Activated CD8-positive, alpha-beta memory T cell treated with anti-CD3 and anti-CD28 coated beads, Interleukin-2, amount 10 ng/mL, durations not matched to agents 7 days and 5 days (primary cell): ENCODE measurements at places on chromosomes 12 and 14. TPM values are rescaled to one million over a fixed set of nuclear protein-coding genes. Genes with fewer than 3 reads are reported as not detected.

KRT78 gene
- not detected for total RNA-seq

DNA sequence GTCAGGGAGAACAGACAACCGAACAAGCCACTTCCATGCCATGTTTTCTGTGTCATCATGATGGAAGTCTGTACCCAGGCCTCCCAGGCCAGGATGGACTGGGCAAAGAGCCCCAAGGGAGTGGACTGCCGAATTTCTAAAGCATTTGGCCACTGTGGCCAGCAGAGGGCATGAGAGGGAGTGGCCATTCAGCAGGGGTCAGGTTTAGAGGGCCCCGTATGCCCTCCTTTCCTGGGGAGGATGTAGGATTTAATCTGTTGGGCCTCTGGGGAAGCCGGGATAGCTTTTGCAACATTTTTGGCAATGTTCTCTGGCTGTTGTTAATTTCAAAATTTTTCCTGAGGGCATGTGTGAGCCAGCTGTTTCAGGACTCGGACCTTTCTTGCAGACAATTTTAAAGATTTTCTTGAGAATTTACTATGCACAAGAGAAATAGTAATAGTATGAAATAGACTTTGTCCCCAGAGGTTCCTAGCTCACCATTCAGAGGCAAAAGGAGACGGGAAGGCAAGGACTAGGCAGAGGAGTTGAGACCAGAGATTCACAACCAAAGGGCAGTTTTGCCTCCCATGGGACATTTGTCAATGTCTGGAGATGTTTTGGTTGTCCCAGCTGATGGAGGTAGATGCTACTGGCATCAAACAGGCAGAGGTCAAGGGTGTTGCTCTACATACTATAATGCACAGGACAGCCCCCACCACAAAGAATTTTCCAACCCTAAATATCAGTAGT is 18.0 kb downstream of the ACACB start:
- H3K4me3 ChIP-seq: no peak overlapping the region
- H3K4me1 ChIP-seq: no peaks in the 10 kb centered on the region
- H3K36me3 ChIP-seq: no peaks in the 10 kb centered on the region
- H3K27ac ChIP-seq: no peak overlapping the region

DNA sequence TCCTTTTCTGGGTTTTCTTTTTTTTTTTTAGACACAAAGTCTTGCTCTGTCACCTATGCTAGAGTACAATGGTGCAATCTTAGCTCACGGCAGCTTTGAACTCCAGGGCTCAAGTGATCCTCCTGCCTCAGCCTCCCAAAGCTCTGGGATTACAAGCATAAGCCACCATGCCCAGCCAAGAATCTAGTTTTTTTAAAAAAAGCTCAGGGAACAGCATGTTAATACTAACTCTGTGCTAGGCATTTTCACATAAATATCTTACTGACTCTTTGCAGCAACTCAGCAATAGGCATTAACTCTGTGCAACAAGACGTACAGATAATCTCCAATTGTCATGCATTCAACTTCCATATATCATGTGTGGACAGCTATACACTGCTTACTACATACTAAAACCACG is 97.4 kb downstream of the LLPH start:
- H3K36me3 ChIP-seq: no peaks in the 10 kb centered on the region
- H3K27me3 ChIP-seq: peaks cover 25% of the 10 kb centered on the region
- no peaks in the 10 kb centered on the region for H3K4me1 ChIP-seq
- no peak overlapping the region for H3K4me3 ChIP-seq
- no peak for DNase-seq

GRCh38 chr14:106037380-106037779 is 511.0 kb downstream of the TMEM121 start:
- H3K4me1 ChIP-seq: peaks cover 1% of the 10 kb centered on the region
- peaks cover 51% of the 10 kb centered on the region for H3K27me3 ChIP-seq
- H3K27ac ChIP-seq: no peak overlapping the region
- H3K4me3 ChIP-seq: no peak overlapping the region
- no peak for DNase-seq

DNA sequence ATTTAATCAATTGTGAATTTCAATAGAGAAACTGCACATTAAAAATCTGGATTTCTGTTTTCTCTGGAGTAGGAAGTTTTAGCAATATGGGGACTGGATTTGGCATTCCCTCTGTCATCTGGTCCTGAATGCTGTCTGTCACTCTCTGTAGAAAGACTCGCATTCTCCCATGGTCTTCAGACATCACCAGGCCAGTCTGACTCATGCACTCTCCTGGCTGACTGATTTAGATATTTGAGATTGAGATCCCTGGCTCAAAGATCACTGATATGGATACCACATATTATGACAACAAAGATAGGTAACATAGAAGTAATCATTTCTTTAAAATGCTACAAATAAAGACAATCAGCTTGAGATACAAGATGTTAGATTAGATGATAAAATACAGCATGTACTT is 524.5 kb downstream of the GALC start:
- no peak overlapping the region for H3K27ac ChIP-seq
- DNase-seq: no peak
- no peaks in the 10 kb centered on the region for H3K36me3 ChIP-seq
- no peaks in the 10 kb centered on the region for H3K27me3 ChIP-seq

PTPRO gene
- 0.26 TPM for total RNA-seq

DNA sequence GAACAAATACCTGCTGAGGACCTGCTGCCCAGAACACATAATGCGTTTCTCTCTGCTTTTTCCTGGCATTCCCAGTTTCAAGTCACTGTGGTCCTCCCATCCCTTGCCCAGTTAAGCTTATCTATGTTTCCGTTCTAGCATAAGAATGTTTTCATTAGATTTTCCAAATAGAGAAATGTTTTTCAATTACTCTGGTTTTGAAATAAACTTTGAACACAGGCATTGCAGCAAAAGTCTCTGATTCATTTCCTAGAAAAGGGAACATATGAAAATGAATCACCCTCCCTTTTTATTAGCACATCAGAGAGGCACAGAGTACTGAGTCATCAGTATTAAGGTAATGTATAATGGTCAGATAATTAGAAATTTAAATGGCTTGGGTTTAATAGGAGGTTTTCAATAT is 201.1 kb upstream of the TMEM260 start:
- H3K27me3 ChIP-seq: peaks cover 4% of the 10 kb centered on the region
- H3K36me3 ChIP-seq: no peaks in the 10 kb centered on the region
- DNase-seq: no peak
- no peaks in the 10 kb centered on the region for H3K4me1 ChIP-seq
- no peak overlapping the region for H3K27ac ChIP-seq

EML5 gene
- 2.3 TPM for total RNA-seq

DNA sequence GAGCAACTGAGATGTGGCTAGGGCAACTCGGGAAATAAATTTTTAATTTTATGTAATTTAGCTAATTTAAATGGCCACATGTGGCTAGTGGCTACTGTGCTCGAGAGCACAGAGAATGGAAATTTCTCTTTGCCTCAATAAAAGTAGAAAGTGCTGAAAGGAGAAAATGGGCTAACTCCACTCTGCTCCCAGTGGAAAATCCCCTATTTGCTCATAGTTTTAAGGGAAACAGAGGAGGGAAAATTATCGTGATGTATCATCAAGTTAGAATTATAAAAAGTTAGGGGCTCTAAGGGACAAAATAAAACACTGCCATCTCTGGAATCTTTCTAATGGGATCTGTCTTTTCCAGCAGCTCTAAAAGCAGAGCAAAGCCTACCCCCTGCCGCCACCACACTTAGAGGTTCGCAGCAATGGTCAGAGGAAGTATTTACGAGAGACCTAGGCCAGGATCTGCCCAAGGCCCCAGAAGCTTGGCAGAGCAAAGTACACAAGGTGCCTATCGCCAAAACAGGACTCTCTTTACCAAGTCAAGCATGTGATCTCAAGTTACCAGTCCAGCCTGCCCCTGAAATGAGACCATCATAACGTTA is 220.7 kb downstream of the PPM1H start:
- H3K36me3 ChIP-seq: no peaks in the 10 kb centered on the region
- no peak overlapping the region for H3K27ac ChIP-seq
- no peak for DNase-seq
- no peak overlapping the region for H3K4me3 ChIP-seq
- H3K4me1 ChIP-seq: no peaks in the 10 kb centered on the region

- no peaks in the 10 kb centered on the region for H3K27me3 ChIP-seq
- peak overlapping the region; percentile 97 for H3K27ac ChIP-seq
- peaks cover 45% of the 10 kb centered on the region for H3K36me3 ChIP-seq
- DNase-seq: no peak
- peak overlapping the region; percentile 91 for H3K4me3 ChIP-seq
Measured at GRCh38 chr12:62265511-62265910, 5.3 kb downstream of the USP15 start.

DNA sequence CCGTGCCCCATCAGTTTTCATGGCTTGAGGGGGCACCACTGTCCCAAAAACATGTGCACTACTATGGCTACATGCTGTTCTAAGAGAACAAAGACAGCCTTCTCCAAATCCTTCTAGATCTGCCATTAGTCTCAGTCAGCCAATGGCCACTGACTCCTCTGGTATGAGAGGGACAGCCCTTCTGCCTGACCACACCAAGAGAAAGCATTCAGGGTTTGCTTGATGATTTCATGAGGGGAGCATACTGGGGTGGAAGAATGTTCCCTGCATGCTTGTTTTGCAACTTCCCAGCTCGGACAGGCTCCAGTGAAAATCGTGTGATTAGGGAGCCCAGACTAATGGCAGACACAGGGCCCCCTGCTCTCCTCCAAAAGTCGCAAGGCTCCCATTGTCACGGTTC is 199.6 kb upstream of the ALG10B start:
- no peak overlapping the region for H3K4me3 ChIP-seq
- H3K27ac ChIP-seq: no peak overlapping the region
- H3K36me3 ChIP-seq: no peaks in the 10 kb centered on the region
- DNase-seq: no peak

DNA sequence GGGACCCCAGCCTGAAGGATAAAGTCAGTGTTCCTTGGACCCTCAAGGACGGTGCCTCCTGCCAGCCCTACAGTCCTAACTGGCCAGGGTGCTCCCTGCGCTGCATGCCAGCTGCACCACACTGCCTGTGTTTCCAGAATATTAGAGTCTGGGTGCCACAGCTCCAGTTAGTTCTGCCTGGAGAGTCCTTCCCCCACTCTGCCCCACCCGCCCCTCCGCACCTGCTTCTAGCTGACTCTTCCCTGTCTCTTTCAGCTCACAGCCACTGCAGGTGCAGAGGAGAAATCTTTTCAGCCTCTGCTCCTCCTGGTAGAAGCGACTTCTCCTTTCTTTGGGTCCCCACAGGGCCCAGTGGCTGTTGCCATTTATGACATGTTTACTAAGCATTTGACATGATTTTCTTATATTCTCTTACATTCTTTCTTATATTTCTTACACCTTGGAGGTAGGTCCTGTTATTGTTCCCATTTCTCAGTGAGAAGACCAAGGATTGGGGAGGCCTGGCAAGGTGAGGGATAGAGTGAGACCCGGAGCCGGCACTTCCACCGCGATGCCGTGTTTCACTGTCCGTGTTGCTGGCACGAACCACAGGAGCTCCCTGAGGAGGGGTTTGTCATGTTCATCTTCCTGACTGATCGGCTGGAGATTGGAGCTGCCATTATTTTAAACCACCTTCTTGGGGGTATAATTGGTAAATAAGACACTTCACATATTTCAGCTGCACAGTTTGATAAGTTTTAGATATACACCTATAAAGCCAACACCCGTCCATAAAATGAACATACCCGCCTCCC is 29.4 kb downstream of the SYNE3 start:
- peaks cover 17% of the 10 kb centered on the region for H3K36me3 ChIP-seq
- no peak overlapping the region for H3K4me3 ChIP-seq
- H3K27ac ChIP-seq: no peak overlapping the region

GRCh38 chr12:22627371-22627770 is 2.4 kb downstream of the ETNK1 start:
- no peak for DNase-seq
- H3K36me3 ChIP-seq: peaks cover 20% of the 10 kb centered on the region
- peaks cover 6% of the 10 kb centered on the region for H3K27me3 ChIP-seq
